ENCODE measurements at places on chromosomes 5 and 9. TPM values are rescaled to one million over a fixed set of nuclear protein-coding genes. Genes with fewer than 3 reads are reported as not detected.

The IFNA10 gene
- total RNA-seq: not detected

The BARHL1 gene
- not detected for total RNA-seq

The LVRN gene
- total RNA-seq: not detected

The GLDC gene
- not detected for total RNA-seq

The PCDHA10 gene
- total RNA-seq: 0.02 TPM

The SLC6A18 gene
- not detected for total RNA-seq

The C9 gene
- total RNA-seq: not detected

All from H4 (cell line).